Stimulated activated CD4-positive, alpha-beta T cell treated with anti-CD3 and anti-CD28 coated beads, Interleukin-2, amount 100 ng/mL, for 4 hours (primary cell): ENCODE measurements at places on chromosomes 16 and 17.

- DNase-seq: no peak
These were observed 5.2 kb downstream of the ZNF646 start for GRCh38 chr16:31079342-31079944.

DNA sequence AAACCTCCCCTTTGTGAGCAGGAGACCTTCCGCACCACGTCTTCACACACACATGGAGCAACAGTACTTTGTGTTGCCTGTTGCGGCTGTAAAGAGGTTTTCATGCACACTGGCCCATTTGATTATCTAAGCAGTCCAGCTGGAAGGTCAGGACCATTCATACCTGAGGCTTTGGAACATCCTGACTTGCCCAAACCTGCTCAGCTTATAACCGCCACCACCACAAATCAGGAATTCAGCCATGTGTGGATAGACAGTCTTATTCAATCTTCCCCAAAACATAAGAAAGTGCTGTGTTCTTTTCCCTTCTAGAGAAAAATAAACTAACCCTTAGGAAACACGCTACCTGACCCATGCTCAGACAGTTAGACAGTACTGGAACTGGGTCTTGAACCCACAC lies 81.6 kb upstream of the XYLT1 start:
- DNase-seq: no peak

DNA sequence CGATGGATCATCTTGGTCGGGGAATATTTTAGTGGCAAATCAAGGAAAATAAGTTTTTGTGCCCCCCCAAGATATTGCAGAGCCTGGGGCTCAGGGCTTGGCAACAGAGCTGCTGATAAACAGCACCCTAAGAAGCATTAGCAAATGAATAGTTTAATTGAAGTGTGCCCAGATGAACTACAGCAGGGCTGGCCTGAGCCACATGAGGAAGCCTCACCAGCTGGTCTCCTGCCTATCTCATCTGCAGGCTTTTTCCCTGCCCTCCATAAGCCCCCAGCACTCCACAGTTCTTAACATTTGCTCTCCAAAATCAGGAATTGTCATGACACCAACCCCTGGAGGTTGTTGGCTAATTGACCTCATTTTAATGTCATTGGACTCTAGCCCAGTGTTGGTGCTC lies 480.2 kb downstream of the HS3ST3B1 start:
- no peak for DNase-seq

GRCh38 chr16:30785126-30786106 lies 1.6 kb downstream of the ZNF629 start:
- DNase-seq: no peak

DNA sequence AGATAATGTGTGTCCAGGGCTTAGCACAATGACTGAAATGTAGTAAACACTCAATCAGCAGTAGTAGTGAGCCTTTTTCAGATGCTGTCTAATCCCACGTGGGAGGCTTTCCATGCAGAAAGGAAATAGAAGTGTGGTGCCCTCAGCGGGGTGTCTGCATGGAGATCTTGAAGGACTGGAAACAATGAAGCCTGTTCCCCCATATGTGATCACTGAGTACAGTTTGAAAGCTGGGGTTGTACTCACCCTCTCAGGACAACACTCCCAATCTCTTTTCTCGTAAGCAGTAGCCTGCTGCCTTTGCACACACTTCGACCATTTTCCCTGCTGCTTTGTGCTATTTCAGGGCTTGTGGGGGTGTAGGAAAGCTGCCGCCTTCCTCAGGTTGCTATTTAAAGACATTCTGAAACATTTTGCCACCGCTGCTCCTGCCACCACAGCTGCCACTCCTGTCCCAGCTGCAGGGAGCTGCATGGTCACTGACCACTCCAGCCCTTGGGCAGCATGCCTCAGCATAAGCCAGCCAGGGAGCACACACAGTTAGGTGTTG lies 40.6 kb upstream of the HAS3 start:
- no peak for DNase-seq

DNA sequence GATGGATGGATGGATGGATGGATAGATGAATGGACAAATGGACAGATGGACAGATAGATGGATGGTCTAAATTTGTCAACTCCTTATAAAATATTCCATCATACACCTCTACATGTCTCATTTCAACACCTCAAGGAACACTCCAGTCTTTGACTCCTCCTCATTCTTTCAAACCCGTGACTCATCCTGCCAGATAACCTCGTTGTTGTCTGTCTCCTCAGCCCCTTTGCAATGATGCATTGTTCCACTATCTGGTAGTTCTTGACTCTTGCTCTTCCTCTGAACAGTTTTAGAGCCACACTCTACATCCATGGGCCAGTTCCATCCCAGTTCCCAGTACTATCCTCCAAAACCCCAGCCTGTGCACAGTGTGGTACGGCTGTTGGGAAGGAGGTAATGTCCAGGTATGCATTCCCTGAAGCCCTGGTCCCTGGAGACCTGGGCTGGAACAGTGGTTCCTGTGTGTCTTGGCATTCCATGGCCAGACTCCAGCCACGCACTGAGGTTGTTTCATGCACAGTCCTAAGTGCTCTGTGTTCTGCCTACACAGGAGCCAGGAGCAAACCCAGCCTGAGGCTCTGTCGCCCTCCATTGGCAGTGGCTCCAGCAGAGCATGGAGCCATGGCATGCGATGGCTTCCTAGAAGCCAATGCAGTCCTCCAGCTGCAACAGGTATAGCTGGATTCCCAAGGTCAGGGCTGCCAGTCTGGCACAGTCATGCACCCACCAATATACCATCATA lies 105.7 kb downstream of the C17orf67 start:
- DNase-seq: no peak

DNA sequence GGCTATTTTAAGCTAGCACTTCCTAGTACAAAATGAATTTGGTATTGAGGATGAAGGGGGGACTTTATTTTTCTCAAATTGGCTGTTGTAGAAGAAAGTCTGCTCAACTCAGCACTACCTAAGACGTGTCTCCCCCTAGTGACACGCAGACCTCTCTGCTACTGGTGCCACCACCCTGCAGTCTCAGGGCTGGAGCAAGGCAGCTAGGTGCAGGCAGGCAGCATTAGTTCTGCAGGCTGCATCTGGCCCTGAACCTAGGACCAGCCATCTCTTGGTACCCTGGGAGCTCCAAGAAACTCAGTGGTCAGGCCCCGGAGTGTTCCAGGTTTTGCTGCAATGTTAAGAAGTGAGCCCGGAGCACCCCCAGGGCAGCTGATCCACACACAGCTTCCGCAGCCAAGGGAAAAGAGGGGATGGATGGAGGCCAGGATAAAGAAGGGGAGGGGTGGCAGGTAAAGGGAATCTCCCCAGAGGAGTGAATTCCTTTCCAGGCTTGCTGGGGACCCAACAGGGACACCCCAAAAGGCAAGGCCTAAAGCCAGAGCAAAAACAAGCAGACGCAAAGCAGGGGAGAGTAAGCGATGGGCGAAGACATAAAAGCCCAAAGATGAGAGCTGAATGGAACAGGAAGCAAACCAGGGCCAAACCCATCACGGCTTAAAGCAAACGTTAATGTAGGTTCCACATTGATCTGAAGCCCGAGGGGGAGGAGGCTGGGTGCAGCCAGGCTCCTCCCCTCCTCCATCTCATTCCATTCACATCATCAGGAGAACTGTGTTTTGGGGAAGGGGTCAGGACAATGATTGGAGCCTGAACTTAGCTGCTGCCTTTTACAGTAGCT lies 200.5 kb downstream of the ZFHX3 start:
- DNase-seq: no peak

GRCh38 chr17:34464812-34465211 lies 101.8 kb upstream of the CCL1 start:
- DNase-seq: no peak

- DNase-seq: no peak
These were observed 1.6 kb downstream of the HEATR3 start for GRCh38 chr16:50067290-50067853.

DNA sequence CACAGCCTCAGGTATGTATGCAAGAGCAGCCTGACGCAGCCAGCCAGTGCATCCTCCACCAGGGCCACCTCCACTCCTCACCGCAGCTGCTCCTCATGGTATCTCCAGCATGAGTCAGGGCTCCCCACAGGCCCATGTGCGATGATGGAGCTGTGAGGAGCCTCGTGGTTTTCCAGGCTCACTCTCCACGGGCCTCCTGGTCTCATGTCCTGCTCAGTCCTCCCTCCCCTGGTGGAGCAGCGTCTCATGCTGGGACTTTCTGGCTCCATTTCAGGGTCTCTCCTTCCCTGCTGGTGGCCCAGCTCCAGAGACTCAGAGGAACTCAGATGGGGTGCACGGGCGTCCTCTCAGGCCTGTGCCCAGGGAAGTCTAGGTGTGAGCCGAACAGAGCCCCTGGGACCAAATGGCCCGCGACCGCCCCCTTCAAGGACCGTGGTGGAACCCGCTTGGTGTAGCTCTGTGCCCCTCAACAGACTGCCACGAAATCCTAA lies 70.4 kb downstream of the METRNL start:
- no peak for DNase-seq

- no peak for DNase-seq
These were observed 68.8 kb upstream of the HSBP1 start for GRCh38 chr16:83738923-83739503.

GRCh38 chr16:75621170-75621477 lies 2.0 kb downstream of the ADAT1 start:
- DNase-seq: no peak

- no peak for DNase-seq
These were observed 9.3 kb downstream of the IL4R start for GRCh38 chr16:27322858-27323780.

- DNase-seq: no peak
These were observed 44.5 kb upstream of the MLYCD start for GRCh38 chr16:83854420-83854819.

DNA sequence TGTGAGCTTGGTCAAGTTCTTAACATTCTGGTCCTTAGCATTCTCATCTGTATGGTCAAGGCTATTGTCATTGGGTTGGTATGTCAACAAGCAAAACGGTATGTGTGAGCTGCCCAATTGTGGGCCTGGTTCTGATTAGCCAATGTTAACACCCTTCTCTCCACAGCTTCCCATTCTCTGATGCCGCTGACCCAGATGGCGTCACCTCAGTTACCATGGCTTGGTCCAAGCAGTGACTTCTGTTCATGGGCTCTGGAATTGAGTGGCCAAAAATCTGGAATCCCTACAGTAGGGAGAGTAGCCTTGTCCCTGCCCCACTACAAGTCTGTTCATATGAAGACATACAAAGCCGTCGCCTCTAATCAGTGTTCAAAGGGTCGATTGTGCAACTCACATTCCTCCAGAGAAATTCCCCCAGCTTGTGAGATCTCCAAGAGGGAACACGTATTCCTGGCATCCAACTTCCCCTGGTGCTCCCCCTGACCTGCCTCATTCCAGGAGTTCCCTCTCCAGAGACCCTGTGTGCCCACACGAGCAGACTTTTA lies 15.8 kb downstream of the TMEM98 start:
- no peak for DNase-seq

DNA sequence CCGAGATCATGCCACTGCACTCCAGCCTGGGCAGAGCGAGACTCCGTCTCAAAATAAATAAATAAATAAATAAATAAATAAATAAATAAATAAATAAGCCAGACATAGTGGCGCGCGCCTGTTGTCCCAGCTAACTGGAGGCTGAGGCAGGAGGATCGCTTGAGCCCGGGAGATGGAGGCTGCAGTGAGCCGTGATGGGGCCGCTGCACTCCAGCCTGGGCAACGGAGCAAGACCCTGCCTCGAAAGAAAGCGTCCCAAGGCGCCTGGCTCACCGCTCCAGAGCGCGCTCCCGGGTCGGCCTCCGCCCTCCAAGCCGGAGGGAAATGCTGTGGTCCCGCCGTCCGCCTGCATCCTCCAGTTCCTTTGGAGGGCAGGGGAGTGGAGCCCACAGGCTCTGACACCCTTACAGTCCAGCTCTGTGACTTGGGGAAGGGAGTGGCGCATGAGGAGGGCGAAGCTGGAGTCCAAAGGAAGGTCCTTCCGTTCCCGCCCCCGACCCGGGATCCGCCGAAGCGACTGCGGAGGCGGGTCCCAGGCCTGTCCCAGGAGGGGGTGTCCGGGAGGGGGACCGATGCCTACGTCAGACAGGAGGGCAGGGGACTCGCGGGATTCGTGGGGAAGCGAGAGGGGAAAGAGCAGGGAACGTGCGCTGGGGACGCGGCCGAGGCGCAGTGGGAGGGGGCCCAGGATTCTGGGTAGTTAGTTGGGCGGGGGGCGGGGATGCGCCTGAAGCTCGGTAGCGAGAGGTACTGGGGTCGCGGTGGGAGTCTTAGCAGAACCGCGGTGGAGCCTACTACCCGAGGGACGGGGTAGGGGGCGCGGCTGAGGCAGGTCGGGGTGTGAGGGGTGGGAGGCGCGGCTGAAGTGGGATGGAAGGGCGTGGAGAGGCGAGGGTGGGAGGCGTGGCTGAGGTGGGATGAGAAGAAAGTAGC lies 8.4 kb upstream of the TRPV2 start:
- DNase-seq: no peak

GRCh38 chr16:27828671-27829070 lies 234.8 kb downstream of the GSG1L start:
- no peak for DNase-seq

- DNase-seq: no peak
These were observed 10.1 kb upstream of the STAC2 start for GRCh38 chr17:39235555-39236449.

DNA sequence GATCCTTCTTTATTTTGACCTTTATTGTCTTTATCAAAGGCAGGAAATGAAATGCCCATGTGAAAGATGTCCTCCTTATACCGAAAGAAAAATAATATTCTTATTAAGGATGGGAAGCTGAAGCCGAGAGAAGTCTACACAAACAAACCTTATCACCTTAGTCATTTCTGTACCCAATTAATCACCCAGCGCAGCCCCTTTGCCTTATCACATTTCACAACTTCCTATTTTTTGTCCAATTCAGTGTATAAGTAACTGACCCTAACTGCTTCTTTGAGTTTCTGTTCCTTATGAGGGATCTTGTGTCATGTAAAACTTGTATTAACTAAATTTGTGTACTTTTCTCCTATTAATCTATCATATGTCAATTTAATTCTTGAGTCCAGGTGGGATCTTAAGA lies 16.4 kb upstream of the CCL23 start:
- DNase-seq: no peak

- no peak for DNase-seq
These were observed 3.8 kb downstream of the FBXL19 start for GRCh38 chr16:30926937-30927788.

DNA sequence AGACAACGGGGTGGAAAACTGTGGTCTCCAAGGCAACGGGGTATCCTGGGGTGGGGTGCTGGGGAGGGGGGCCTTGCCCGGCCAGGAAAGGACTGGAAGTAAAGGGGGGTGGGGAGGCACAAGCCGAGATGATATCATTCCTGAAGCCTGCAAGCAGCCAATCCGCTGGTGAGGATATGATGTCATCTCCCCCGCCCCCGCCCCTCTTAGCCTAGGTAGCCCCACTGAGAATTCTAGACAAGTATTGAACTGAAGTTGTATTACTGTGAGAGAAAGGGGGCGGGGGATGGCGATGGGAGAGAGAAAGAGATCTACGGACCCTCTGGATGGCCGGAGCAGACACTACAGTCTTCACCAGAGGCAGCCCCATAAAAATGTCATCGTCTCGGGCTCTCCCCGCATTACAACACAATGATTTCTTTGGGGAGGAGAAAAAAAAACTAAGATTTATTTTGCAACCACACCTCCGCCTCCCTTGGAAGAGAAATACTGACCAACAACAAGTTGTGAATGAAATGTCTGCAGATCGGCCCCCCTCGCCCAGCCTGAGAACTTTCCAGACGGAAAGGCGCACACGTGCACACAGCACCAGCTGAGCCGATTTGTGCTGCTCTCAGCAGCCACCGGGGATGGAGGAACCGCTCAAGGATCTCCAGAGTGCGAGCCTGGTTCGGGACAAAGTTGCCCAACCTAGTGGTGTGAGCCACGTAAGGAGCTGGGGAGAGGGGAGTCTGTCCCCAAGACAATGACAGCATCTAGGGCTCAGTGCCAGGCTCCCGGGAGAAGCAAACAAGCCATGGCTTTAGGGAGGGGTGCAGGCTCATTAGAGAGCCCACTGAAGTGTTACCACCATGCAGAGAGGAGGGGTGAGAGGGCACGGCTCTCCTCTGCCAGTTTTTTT lies 222.1 kb downstream of the SOX9 start:
- no peak for DNase-seq
